Stimulated activated CD4-positive, alpha-beta T cell treated with anti-CD3 and anti-CD28 coated beads, Interleukin-4, amount 100 ng/mL, for 1 hour (primary cell): ENCODE measurements at places on chromosomes 12 and 14.

DNA sequence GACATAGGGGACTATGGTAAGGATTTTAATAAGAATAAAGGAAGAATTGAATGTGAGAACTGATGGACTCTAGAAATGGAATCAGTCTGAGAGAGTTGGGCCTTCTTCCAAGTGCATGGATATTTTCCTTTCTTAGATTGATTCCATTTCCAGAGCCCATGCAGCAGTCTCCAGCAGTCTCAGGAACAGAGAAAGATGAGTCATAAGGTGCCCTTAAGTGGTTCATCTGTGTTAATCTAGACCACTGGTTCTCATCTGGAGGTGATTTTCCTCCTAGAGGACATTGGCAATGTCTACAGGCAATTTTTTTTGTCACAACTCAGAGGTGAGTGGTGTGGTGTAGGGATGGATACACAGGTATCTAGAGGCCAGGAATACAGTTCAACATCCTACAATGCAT is 25.9 kb downstream of the TRIM9 start:
- DNase-seq, result no peak

- DNase-seq, result no peak
These were observed 228.6 kb downstream of the ZFP36L1 start for GRCh38 chr14:68564191-68564825.

DNA sequence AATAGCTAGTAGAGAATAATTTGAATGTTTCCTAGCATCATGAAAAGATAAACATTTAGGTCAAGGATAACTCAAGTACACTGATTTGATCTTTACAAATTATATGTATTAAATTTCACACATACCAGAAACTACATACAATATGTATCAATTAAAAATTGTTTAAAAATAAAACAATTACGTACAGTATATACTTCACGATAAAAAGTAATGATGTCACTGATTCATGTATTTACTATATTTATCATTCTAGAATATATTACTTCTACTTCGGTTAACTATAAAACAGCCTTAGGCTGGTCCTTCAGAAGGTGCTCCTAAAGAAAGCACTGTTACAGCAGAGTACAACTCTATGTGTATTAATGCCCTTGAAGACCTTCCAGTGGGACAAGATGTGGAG is 11.5 kb downstream of the RBM23 start:
- no peak for DNase-seq

- DNase-seq, result no peak
These were observed 61.7 kb upstream of the OVCH1 start for GRCh38 chr12:29559198-29559597.

GRCh38 chr14:74637178-74637550 is 25.1 kb upstream of the LTBP2 start:
- DNase-seq, result no peak

DNA sequence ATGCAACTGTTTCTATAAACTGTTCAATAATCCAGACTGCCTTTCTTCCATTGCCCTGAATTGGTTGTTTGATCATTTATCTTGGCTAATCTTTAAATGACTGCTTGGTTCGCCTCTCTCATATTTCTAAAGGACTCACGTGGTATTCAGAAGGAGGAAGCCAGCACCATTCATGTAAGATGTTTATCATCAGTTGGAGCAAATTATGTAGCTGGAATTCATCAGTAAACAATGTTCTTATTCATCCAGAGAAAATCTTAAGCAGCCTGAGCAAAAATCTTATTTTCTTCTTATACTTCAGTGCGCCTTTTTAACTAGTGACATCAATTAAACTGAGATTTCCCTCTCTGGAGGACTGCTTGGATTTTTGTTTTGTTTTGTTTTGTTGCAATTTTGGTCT is 538.7 kb upstream of the TMEM132C start:
- no peak for DNase-seq

DNA sequence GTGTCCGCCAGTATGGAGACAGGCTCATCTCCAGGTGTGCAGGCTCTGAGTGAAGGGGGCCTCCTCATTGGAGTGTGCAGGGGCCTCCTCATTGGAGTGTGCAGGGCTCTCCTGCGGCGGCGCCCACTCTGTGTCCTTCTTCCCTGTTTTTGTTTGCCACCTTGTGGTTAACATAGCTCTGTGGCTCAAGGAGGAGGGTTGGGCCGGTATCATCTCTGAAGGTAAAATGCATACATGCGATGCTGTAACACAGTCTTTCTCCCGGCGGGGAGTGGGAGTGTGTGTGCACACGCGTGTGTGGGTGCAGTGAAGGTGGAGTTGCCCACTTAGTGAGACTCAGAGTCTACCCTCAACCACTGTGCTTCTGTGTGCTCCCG is 429.4 kb downstream of the ZFP36L1 start:
- no peak for DNase-seq

DNA sequence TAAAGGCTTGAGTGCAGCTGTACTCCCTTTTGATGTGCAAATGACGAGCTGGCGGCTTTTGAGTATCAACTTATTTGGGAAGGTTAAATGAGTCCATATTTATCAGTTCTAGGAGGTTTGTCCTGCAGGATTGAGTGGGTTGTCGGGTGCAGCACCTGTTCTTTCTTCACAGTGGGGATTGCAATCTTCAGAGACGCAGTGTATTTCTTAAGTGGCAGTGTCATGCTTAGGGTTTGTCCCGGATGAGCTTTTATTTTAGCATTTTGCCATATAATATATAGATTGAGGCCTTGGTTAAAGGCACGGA is 1.2 kb downstream of the FUT8 start:
- DNase-seq, result no peak

DNA sequence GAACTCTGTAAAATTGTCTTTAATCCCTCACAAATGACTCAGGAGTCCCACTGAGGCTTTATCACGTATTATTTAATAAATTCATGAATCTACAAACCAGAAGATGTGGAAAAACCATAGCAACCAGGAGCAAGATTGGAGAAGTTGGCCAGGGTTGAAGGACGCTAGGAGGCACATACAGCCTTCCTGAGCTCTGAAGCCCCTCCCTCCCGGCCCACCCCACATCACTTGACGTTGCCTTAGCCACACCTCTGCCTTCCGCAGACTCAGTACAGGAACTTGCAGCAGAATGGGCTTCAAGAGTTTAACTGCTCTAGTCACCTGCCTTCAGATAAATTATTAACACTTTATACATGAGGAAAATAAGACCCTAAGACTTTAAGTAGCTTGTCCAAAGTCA is 33.9 kb downstream of the SLC35F4 start:
- no peak for DNase-seq

GRCh38 chr14:66405158-66405557 is 81.0 kb upstream of the CCDC196 start:
- no peak for DNase-seq

DNA sequence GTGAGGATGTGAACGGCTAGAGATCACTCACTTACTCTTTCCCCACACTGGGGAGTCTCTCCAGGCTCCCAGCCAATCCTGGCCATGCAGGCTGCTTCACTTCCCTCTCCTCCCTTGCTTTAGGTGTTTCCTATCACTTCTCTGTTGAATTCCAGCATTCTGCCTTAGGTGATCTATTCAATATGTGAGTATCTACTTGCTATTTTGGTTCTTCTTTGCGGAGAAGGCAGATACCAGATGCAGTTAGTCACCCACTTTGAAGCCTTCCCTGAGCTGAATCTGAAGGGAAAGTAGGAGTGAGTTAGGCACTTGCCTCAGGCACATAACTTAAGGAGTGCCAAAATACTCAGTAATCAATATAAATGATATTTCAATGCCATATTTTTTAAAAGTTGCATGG is 36.0 kb upstream of the FAR2 start:
- DNase-seq, result no peak

DNA sequence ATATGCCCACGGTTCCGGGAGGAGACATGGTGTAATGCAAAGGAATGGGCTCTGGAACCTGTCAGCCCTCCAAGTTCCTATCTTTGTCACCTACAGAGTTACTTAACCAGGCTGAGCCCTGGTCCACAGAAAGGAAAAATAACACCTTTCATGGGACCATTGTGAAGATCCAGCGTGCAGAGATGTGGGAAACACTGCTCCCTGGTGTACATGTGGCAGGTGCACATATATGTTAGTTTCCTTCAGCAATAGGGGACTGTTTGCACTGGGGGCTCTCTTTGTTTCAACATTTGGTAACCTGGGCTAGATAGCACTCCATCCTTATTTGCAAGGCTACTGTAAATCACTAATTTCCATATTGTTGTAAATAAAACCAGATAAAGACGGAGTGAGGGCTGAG is 72.3 kb downstream of the ANO2 start:
- DNase-seq, result no peak

DNA sequence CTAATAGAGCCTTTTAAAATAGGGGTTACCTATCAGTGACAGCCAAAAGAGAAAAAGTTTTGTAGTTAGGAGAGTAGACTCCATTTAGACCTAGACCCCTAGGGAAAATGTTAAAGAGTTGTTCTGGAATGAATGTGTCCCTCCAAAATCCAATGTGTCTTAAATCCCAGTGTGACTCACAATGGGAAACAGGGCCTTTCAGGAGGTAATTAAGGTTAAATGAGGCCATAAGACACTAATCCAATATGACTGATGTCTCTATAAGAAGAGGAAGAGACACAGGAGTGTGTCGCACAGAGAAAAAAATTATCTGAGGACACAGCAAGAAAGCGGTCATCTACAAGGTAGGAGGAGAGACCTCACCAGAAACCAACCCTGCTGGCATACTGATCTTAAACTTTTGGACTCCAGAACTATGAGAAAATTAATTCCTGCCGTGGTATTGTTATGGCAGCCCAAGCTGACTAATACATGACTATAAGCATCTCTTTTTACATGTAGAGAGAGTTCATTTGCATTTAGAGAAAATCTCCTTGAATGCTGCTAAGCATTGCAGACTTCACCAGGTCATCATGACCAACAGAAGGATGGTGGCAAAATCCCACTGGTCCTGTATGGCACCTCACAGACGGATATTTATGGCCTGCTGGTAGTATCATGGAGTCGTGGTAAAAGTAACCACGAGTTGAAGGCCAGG is 259.6 kb upstream of the TMTC1 start:
- no peak for DNase-seq

DNA sequence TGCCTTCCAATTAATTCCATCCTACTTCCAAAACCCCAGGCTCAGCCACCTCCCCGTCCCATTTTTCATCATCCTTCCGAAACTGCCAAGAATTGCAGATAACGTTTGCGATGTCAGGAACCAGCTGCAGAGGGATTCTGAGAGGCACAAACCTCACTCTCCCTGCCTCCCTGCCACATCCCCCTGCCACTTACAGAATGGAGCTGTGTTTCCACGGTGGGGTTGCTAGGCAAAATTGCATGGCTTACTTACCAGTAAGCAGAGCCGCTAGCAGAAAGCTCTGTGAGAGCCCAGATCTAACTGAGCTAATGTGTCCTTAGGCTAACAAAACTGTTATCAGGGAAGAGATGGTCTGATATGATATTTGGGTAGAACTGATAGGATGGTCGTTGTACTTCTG is 127.4 kb downstream of the KCNK10 start:
- no peak for DNase-seq

GRCh38 chr14:21215879-21216251 is 53.4 kb downstream of the HNRNPC start:
- no peak for DNase-seq

DNA sequence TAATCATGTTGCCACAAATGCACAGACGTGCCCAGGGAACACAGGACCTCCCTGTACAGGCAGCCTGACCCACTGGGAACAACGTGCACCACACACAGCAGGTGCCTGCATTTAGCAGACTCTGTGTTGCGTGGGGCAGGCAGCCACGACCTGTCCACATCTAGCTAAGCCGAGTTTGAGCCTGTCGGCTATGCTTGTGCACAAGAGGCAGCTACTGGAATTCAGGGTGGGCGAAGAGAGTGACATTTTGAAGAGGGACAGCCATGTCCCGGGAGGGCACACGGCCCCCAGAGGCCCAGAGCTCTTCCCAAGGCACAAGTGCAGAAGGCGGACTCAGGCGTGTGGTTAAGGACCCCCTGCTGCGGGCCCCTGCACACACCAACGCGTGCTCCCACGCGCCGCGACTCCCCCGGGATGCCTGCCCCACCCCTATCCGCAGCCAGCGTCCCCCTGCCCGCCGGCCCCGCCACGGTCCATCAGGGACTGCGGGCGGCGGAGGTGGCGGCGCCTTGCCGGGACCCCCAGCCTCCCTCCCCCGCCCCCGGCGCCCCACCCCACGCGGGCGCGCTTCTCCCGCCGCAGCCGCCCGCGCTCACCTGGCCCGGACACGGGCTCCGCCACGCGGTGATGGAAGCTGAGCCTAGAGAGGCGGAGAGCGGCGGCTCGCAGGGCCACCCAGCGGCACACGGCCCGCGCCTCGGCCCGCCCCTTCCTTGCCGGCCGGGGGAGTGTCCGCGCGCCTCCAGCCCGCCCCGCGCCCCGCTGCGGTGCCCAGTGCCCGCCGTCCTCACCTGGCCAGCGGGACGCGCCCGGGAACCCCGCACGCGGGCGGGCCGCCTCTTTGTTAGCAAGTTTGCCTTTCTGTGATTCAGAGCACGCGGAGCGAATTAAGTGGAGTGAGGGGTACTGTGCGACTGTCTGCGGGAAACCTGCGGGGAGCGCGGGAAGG is 125.3 kb upstream of the PRMT8 start:
- DNase-seq, result no peak

DNA sequence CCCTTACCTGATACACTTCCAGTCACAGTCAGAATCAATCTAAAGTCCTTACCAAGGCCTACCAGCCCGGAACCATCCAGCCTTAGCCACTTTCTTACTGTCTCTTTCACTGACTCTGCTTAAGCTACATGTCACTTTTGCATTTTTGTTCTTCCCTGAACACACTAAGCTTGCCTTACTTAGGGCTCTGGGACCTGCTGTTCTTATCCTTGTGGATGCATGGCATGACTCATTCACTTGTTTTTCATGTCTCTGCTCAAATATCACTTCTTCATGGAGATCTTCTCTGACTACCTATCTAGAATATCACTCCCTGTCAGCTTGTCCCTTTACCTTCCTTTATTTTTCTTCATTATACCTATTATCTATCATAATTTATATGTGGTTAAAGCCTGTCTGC is 65.6 kb upstream of the ZDHHC17 start:
- no peak for DNase-seq

DNA sequence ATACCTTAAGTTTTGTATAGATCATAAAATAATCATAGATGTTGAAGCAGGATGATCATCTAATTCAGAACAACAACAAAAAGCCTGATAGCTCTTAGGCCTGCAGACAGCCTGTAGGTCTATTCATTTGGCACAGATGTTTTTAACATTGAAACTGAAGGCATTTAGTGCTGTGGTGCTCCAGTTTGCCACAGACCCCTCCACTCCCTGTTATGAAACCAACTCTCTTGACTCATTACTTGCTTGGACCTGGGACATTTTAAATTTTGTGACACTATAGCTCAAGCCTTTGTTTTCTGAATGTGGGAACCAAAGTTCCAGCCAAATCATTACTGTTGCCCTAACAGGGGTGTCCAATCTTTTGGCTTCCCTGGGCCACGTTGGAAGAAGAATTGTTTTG is 9.1 kb downstream of the PRKCH start:
- no peak for DNase-seq

DNA sequence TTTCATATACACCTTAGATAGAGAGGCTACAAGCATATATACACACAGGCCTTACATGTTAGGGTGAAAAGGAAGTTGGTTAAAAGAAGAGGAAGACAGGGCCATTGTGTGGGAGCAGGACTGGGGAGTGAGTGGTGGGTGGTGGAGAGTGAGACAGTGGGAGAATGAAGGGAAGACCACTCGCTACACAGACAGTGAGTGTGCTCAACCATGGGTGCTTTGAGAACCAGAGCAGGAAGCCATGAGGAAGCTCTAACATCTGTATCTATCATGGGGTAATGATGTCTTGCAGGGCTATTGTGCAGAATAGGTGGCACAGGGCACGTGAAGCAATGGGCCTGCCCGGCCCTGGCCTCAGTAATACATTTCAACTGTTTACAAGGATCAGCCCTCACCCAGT is 11.4 kb upstream of the KRT74 start:
- DNase-seq, result no peak
